ENCODE measurements at places on chromosomes 7 and 10.

- DNase-seq: no peak
Observed at GRCh38 chr10:98267069-98267893, 713 bp downstream of the LOXL4 start.

GRCh38 chr10:60147576-60148265 is 241.4 kb upstream of the CCDC6 start:
- no peak for DNase-seq

DNA sequence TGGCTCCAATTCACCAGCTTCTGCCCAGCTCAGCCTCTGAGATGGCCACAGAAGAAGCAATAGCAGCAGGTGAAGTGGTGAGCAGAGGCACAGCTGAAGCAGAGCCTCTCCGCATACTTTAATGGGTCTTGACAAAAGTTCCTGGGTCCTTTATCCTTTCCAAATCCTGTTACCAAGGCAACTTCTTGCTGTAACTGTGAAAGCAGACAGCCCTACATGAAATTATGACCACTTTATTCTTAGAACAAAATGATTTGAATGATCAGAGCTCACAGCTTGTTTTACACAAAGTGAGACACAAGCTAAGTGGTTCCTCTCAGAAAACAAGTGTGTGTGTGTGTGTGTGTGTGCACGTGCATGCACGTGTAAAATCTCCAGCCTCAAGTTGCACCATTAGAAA is 245.6 kb downstream of the HTR7 start:
- DNase-seq: no peak

GRCh38 chr10:133358925-133359310 is 1.1 kb upstream of the FUOM start:
- DNase-seq: no peak

- DNase-seq: no peak
Observed at GRCh38 chr7:157676456-157677255, 339.9 kb downstream of the DNAJB6 start.

DNA sequence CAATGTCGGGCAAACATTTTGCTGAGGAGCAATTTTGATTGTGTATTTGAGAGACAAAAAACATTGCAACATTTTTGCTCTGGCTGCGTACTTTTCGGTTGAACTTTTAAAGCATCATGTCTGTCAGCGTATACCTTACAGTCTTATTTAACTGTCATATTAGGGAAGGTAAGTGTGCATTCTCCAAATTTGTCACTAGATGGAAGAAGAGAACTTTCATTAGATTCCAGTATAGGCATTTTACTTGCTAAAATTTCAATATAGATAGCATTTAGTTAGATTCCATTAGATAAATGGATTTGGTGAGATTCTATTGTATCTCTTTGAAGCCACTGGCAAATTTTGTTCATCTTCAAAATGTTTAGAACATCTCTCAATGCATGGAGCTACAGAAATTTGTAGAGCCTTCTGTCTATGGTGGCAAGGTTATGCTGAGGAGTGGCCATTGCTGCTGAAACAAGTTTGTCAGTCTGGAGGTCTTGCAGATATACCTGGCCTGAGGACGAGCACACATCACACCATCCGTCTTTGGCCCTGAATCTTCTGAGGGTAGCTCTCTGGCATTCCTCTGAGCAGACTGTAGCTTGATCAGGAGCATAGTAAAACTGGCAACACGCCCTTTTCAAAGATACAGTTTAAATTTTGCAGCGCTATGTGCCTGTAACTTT is 437.5 kb upstream of the MBL2 start:
- peak; percentile 13 for DNase-seq

Measured in HS-5 (cell line).